Stimulated activated CD8-positive, alpha-beta memory T cell treated with anti-CD3 and anti-CD28 coated beads, Interleukin-12 subunit alpha, Interleukin-12 subunit beta, amount 100 ng/mL, for 1 hour (primary cell): ENCODE measurements at places on chromosomes 7 and 10.

- DNase-seq = no peak
Measured at GRCh38 chr10:49109669-49110340, 5.5 kb downstream of the VSTM4 start.

DNA sequence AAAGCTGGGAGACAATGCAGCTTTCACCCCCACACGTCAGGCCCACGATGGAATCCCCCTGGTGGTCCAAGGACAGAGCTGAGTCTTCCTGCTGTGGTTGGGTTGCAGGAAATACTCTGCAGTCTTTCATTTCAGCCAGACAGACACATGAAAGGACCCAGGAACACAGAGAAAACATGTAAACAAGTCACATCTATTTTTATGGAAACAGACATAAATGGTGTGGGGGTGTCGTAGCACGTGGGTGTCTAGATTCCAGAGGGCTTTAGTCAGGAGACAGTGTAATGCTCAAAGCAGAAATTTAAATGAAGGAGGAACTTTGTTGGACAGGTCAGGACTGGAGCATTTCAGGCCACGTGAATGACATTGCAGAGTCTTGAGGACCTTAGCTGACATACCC lies 444.6 kb downstream of the SUGCT start:
- DNase-seq = no peak

DNA sequence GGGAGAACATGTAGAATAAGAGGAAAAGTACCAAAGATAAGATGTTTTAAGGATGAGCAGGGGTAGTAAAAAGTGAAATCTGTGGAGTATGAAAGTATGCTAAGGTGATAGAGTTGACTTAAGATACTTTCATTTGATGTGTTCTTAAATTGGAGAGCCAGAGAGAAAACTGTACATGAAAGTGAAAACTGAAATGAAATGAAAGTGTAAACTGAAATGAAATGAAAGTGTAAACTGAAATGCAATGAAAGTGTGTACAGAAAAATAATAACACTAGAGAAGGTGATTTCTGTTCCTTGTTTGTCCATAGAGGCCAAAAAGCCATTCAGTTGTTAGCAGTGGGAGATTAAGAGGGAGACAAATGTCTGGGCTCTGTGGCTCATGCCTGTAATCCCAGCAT lies 17.5 kb downstream of the AHR start:
- no peak for DNase-seq

GRCh38 chr10:131245475-131246059 lies 66.0 kb downstream of the TCERG1L start:
- DNase-seq = no peak

DNA sequence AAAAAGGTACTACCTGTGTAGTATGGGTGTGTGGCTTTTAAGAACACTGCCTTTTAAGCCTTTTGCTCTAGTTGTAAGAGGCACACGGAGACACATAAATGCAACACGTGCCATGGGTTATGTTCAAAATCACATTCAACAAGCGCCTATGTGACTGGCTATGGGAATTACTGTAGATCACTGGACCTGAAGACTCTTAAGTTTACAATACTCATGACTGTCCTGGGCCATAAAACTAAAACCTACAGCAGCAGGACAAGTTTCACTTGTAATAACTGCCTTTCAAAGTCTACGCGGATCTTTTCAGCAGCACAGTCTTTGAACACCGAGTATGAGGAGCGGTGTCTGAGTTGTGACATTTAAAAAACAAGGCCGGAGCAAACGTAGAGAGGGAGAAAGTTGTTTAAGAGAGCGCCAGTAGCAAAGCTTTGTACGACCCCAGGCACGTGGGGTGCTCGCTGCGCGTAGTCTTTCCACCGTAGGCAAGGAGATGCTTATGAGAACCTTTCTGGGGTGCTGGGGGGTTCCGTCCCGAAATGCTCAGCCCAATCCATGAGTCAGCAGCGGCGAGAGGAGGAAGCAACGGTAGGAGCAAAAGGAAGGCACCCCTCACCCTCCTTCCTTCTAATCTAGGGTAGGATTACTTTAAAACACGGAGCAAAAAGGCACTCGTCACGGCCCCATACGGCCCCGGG lies 662 bp downstream of the DNAJC2 start:
- DNase-seq = peak; percentile 17

DNA sequence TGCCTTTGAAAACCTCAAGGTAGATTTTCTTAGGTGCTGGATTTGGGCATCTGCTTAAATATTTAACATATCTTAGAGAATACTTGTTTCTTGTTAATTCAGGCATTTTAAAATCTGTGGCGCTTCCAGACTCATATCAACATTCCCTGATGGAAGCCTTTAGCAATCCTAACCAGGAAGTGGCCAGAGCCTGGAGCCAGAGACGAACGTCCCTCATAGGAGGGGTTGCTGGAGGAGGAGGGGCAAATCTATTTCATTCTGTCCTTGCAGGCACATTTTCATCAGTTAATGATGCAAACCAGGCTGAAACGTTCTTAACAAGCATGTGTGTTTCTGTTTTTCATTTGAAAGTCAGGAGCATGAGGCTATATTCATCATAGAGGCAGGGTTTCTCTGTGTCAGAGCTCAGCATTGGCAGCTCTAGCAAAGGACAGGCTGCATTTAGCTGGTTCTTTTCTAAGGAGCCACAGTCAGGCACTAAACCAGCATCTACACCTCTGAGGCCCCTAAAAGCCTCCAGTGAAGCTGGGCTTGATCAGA lies 17.8 kb upstream of the IFIT2 start:
- DNase-seq = no peak

DNA sequence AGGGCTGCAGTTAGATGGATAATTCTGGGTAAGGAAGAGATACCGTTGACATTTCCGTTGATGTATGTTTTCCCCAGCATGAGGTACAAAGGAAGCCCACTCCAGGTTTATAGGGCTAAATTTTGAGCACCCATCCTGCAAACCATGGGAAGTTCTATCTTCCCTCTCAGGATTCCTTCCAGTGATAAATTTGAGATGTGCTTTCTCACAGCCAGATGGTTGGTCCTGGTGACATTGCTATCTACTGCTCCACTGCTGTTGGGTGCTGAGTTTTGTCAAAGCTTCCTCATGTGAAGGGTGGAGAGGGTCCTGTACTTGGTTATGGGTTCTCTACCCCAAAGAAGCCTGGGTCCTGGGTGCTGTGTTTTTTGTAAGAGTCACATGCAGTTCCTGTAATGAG lies 57.4 kb downstream of the CXCL12 start:
- no peak for DNase-seq

DNA sequence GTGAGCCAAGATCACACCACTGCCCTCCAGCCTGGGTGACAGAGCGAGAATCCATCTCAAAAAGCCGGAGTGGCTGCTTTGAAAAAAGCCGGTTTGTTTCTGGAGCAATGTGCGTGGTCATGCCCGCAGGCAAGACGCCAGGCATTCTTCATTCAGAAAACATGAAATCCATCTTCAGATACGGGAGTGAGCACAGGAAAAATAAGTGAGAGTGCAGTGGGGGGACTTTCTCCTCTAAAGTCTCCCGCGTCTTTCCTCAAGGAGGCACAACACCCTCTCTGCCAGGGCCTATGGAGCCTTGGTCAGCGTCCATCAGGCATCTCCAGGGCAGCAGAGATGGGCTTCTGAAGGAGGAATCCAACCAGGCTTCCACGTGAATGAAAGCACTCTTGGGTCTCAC lies 62.3 kb upstream of the DGKI start:
- DNase-seq = no peak

DNA sequence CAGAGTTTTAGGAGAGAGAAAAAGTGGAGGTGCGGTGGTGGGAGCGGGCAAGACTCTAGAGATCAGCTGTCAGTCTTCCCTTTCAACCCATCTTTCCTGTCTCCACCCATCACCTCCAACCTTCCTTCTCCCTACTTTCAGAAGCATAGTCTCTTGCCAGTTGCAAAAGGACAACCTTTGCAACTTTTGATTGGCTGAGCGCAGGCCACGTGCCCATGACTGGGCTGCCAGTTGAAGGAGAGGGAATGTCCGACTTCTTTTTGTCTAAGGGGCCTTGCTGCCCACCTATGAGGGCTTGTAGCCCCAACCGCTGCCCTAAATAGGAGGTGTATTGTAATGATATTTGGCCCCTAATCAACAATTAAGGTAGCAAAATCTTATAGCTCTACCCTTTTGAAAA lies 12.6 kb downstream of the CYP26A1 start:
- no peak for DNase-seq

- DNase-seq = no peak
Measured at GRCh38 chr7:20327055-20327454, 3.6 kb upstream of the ITGB8 start.

- DNase-seq = no peak
Measured at GRCh38 chr10:32954080-32954479, 4.0 kb downstream of the ITGB1 start.

DNA sequence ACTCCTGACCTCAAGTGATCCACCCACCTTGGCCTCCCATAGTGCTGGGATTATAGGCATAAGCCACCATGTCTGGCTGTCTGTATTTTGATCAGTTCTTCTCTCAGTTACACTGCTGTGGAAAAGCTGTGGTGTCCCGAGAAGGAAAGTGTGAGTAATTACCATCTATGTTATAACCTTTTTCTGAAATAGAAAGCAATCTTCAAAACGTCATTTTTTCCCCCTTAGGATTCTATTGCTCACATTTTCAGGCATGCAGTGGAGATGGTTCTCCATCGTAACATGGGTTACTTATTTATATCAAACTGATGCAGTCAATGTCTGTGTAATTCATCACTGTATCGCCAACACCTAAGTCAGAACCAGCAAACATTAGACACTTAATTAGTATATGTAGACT lies 103.5 kb upstream of the FAM3C start:
- no peak for DNase-seq

- no peak for DNase-seq
Measured at GRCh38 chr10:133259602-133259989, 17.1 kb downstream of the ADAM8 start.

DNA sequence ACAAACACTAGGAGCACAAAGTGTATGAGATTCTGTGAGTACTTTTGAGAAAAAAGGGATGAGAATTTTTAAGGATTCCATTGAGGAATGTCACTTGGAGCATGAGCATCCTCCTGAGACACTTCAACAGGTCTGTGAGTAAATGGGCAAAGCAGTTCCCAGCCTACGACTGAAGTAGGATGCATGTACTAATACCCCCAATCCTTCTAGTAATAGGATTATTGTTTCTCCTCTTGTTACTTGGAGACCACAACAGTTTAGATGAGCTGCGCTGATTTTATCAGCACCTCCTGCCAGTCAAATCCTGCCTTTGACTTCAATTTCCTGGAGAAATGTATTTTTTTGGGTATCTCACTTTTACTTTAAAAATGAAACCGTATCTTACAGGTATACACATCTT lies 820 bp downstream of the BBS9 start:
- DNase-seq = no peak

GRCh38 chr10:84991301-84991700 lies 662.9 kb downstream of the CCSER2 start:
- no peak for DNase-seq

DNA sequence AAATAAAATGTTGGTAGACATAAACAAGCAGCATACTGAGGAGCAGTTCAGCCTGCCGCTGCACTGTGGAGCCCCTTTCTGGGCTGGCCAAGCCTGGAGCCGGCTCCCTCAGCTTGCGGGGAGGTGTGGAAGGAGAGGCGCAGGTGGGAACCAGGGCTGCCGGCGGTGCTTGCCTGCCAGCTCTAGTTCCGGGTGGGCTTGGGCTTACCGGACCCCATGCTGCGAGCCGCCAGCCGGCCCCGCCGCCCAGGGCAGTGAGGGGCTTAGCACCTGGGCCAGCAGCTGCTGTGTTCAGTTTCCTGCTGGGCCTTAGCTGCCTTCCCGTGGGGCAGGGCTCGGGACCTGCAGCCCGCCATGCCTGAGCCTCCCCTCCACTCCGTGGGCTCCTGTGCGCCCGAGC lies 672.9 kb upstream of the POM121L12 start:
- no peak for DNase-seq

- no peak for DNase-seq
Measured at GRCh38 chr10:93495654-93496321, 624 bp upstream of the CEP55 start.

DNA sequence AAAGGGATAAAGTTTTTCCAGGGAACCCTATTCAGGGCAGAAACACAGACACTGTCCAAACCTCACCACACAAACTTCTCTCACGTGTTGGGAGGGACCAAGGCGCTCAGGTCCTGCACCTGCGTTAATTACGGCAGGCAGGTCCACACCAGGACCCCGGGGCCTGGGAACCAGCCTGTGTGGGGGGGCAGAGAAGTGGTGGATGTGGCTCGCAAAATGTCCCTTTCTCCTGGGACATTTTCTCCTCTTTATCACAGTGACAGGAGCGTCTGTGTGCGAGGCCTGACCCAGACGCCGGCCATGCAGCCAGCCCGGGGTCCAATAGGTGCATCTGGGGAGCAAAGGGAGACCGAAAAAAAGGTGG lies 73.4 kb upstream of the ZNF722 start:
- no peak for DNase-seq

- no peak for DNase-seq
Measured at GRCh38 chr10:63627881-63628296, 106.7 kb downstream of the REEP3 start.

GRCh38 chr10:113045147-113046055 lies 95.4 kb downstream of the TCF7L2 start:
- no peak for DNase-seq

DNA sequence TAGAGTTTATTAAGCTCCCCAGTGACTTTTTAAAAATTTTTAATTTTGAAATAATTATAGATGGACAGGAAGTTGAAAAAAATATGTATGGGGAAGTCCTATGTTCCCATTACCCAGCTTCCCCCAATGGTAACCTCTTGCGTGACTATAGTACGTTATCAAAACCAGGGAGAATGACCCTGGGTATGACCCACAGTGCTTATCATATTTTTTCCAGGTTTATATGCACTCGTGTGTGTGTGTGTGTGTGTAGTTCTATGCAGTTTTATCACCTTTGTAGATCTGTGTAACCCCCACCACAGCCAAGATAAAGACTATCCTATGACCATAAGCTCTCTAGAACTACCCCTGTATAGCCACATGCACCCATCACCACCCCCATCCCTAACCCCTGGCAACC lies 72.8 kb downstream of the TBXAS1 start:
- DNase-seq = no peak

DNA sequence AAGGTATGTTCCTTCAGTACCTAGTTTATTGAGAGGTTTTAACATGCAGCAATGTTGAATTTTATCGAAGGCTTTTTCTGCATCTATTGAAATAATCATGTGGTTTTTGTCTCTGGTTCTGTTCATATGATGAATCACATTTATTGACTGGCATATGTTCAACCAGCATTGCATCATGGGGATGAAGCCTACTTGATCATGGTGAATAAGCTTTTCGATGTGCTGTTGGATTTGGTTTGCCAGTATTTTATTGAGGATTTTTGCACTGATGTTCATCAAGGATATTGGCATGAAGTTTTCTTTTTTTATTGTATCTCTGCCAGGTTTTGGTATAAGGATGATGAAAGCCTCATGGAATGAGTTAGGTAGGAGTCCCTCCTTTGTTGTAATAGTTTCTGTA lies 204.0 kb upstream of the GNAI1 start:
- no peak for DNase-seq
